ENCODE measurements at places on chromosomes 1 and 21. TPM values are rescaled to one million over a fixed set of nuclear protein-coding genes. Genes with fewer than 3 reads are reported as not detected.

Gene SLC30A10
- 9.5 TPM for polyA plus RNA-seq

DNA sequence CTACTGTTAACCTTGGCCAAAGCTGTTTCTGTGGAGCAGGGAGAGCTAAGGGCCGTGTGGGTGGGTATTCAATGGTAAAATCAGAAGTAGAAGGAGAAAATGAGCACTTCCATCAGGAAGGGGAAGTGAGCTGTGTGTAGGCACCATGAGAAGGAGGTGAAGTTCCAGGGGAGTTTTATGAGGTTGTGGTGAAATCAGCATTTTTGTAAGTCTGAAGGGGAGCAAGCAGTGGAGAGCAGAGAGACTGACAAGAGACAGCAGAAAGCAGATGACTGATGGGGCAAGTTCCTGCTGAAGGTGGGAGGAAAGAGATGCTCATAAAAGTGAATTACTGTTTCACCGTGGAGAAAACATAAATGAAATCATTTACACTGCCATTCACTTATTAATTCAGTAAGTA lies 2.7 kb upstream of the GPR88 start:
- DNase-seq: no peak

- no peak for DNase-seq
These were observed 13.5 kb upstream of the AHDC1 start for GRCh38 chr1:27617420-27617819.

Gene BEND5
- not detected for polyA plus RNA-seq

Gene KIF2C
- polyA plus RNA-seq: 183 TPM
